Spleen (tissue), 13 donors: ENCODE measurements at places on chromosomes 5 and 9. TPM values are rescaled to one million over a fixed set of nuclear protein-coding genes. Genes with fewer than 3 reads are reported as not detected.
A peak's percentile ranks its signal among the peaks of the same experiment; 100 is the strongest.

The NOXA1 gene
- 3.2 TPM for polyA plus RNA-seq

The PLPP1 gene
- 34.1 TPM for polyA plus RNA-seq

DNA sequence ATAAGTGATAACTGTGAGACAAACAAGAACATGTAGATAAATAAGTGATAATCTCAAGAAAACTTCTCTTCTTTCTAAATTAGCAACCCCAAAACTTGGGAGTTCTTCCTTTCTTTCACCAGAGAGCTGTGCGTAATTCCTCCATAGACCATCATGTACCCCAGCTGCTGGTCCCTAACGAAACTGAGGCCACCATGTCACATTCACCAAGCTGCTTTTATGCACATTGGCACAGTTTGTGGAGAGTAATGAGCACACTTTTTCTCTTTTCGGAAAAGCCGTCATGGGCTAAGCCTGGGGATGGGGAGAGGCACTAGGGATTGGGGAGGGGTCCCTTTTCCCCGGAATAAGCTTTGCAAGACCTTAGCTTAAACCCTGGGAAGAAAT lies 561.4 kb downstream of the BNC2 start:
- DNase-seq: no peak
- peaks cover 9% of the 10 kb centered on the region for H3K27me3 ChIP-seq
- no peak overlapping the region for H3K27ac ChIP-seq
- H3K4me1 ChIP-seq: no peaks in the 10 kb centered on the region

GRCh38 chr9:113281356-113281755 lies 5.9 kb downstream of the PRPF4 start:
- no peak overlapping the region for H3K4me3 ChIP-seq
- no peaks in the 10 kb centered on the region for H3K27me3 ChIP-seq
- H3K4me1 ChIP-seq: peaks cover 26% of the 10 kb centered on the region
- no peak overlapping the region for H3K27ac ChIP-seq
- peaks cover 84% of the 10 kb centered on the region for H3K36me3 ChIP-seq
- no peak for DNase-seq

The LRSAM1 gene
- polyA plus RNA-seq: 32.1 TPM

The PCDHB12 gene
- polyA plus RNA-seq: 0.16 TPM

GRCh38 chr5:155540000-155540595 lies 526.5 kb downstream of the KIF4B start:
- no peak for DNase-seq
- H3K4me3 ChIP-seq: no peak overlapping the region
- no peaks in the 10 kb centered on the region for H3K27me3 ChIP-seq
- no peaks in the 10 kb centered on the region for H3K4me1 ChIP-seq
- H3K36me3 ChIP-seq: no peaks in the 10 kb centered on the region

- no peaks in the 10 kb centered on the region for H3K27me3 ChIP-seq
- H3K36me3 ChIP-seq: no peaks in the 10 kb centered on the region
- H3K4me1 ChIP-seq: no peaks in the 10 kb centered on the region
- DNase-seq: no peak
- no peak overlapping the region for H3K4me3 ChIP-seq
Observed at GRCh38 chr5:178772351-178772750, 41.9 kb upstream of the ZNF354A start.

The CDH9 gene
- not detected for polyA plus RNA-seq

DNA sequence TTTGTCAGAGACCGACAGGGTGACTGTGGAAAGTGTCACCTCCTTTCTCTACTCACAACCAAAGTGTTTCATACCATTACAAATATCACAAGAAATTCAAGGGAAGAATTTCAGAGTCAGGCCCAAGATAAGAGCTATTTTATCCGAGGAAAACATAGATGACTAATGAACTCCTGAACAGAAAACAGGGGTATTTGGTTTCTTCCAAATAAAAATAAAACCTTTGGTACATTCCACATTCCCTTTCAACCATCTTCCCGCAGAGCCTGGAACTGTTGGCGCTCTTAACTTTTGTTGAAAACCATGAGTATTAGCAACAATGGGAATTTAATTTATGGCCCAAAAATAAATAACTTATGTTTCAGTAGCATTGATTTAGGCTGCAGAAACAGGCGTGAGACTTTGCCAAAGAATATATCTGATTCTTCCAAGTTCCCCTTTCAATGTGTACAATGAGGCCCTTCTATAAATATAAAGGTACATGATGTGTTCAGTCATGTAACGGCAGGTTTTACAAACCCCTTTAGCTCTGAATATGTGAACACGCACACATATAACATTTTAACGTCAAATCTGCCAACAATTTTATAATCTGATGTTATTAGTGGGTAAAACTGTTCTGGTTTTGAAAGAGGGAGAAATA lies 69.5 kb downstream of the RETREG1 start:
- no peaks in the 10 kb centered on the region for H3K27me3 ChIP-seq
- no peaks in the 10 kb centered on the region for H3K36me3 ChIP-seq
- no peak for DNase-seq
- H3K4me3 ChIP-seq: no peak overlapping the region
- H3K27ac ChIP-seq: no peak overlapping the region

DNA sequence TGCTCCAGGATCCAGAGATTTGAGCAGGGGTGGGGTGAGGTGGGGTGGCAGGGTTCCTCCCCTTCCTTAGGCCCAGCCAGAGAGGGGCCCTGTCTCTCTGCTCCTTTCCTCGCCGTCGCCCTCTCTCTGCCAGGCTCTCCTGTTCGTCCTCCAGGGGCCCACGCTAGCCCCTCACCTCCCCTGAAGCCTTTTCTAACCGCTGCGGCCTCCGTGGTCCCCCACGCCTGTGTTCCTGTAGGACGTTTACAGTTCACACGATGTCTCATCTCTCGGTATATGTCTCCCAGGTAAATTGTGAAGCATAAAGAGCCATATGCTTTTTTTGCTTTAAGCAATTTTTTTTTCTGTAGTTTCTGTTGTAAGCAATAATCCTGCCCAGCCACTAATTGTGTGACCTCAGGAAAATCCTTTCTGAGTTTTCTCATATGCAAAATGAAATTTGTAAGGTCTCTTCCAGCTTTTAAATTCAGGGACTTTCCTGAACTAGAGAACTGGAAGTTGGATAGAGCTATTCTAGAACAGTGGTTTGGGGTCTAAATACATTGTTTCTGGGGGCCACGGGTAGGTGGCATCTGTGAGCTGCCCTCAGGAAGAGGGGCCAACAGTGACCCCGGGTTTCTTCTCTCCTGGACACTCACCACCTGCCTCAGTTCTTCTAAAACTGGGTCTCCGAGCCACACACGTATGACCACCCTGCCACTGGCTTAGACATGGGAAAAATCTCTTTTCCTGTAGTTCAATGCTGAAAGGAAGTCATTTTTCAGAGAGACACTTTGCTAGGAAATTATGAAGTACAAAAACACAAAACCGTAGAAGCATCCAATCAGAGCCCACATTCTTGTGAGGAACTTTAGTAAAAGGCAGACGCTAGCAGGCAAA lies 50.2 kb upstream of the ZNF366 start:
- no peak for DNase-seq
- no peaks in the 10 kb centered on the region for H3K36me3 ChIP-seq
- peaks cover 6% of the 10 kb centered on the region for H3K4me1 ChIP-seq
- no peaks in the 10 kb centered on the region for H3K27me3 ChIP-seq
- peak overlapping the region; percentile 24 for H3K4me3 ChIP-seq

The CCDC192 gene
- not detected for polyA plus RNA-seq

The PPP1R26 gene
- 4.5 TPM for polyA plus RNA-seq

GRCh38 chr5:149453618-149454415 lies 74.7 kb upstream of the IL17B start:
- DNase-seq: no peak
- H3K4me1 ChIP-seq: peaks cover 22% of the 10 kb centered on the region
- H3K27me3 ChIP-seq: no peaks in the 10 kb centered on the region
- H3K4me3 ChIP-seq: no peak overlapping the region
- H3K27ac ChIP-seq: peak overlapping the region; percentile 82
- no peaks in the 10 kb centered on the region for H3K36me3 ChIP-seq

The GRK6 gene
- polyA plus RNA-seq: 75.9 TPM

The PLAA gene
- 8.5 TPM for polyA plus RNA-seq

- no peaks in the 10 kb centered on the region for H3K36me3 ChIP-seq
- no peaks in the 10 kb centered on the region for H3K4me1 ChIP-seq
- no peak overlapping the region for H3K4me3 ChIP-seq
- DNase-seq: no peak
Observed at GRCh38 chr9:38311382-38312270, 80.9 kb upstream of the ALDH1B1 start.

The FOXD4L5 gene
- not detected for polyA plus RNA-seq

The KIF24 gene
- 0.32 TPM for polyA plus RNA-seq

The KIF20A gene
- 4.9 TPM for polyA plus RNA-seq

GRCh38 chr9:94167376-94167890 lies 83.2 kb downstream of the PTPDC1 start:
- H3K27ac ChIP-seq: peak overlapping the region; percentile 100
- peaks cover 62% of the 10 kb centered on the region for H3K4me1 ChIP-seq
- no peak for DNase-seq
- peak overlapping the region; percentile 91 for H3K4me3 ChIP-seq
- peaks cover 6% of the 10 kb centered on the region for H3K36me3 ChIP-seq
- H3K27me3 ChIP-seq: no peaks in the 10 kb centered on the region

The PKD2L2 gene
- polyA plus RNA-seq: not detected

The GFI1B gene
- polyA plus RNA-seq: 0.14 TPM

- H3K36me3 ChIP-seq: no peaks in the 10 kb centered on the region
- H3K27ac ChIP-seq: peak overlapping the region; percentile 22
- no peak for DNase-seq
- H3K4me1 ChIP-seq: no peaks in the 10 kb centered on the region
- no peak overlapping the region for H3K4me3 ChIP-seq
- no peaks in the 10 kb centered on the region for H3K27me3 ChIP-seq
Observed at GRCh38 chr5:173790177-173790719, 97.9 kb upstream of the CPEB4 start.

GRCh38 chr5:129199308-129199707 lies 104.8 kb downstream of the ISOC1 start:
- no peaks in the 10 kb centered on the region for H3K27me3 ChIP-seq
- H3K4me3 ChIP-seq: no peak overlapping the region
- DNase-seq: no peak

The HAVCR2 gene
- 11.5 TPM for polyA plus RNA-seq

DNA sequence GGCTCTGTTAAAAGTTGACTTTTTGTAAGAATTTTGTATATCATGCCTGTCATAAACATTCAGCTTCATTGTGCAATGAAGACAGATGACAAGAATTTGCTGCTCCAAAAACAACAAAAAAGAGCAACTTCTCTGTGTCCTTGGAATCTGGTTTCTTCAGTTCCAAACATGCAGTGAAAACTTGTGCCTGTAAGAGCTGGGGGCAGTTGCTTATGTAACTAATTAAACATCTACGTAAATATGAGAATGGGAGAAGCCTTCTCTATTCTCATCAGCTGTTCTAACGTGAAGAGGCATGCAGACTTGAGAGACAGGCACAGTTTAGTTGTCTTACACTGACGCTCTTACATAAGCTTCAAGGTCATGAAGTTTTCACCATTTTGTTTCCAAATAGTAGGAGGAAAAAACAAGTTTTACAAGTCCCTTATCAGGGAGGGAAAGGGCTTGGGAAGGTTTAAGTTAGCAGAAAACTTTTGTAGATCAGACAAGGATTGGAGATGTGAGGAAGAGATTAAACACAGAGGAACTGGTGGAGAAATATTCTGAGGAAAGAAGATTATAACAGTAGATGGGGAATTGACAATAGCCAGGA lies 170.4 kb downstream of the RFK start:
- H3K36me3 ChIP-seq: no peaks in the 10 kb centered on the region
- H3K27me3 ChIP-seq: no peaks in the 10 kb centered on the region
- no peak overlapping the region for H3K4me3 ChIP-seq
- no peak overlapping the region for H3K27ac ChIP-seq

DNA sequence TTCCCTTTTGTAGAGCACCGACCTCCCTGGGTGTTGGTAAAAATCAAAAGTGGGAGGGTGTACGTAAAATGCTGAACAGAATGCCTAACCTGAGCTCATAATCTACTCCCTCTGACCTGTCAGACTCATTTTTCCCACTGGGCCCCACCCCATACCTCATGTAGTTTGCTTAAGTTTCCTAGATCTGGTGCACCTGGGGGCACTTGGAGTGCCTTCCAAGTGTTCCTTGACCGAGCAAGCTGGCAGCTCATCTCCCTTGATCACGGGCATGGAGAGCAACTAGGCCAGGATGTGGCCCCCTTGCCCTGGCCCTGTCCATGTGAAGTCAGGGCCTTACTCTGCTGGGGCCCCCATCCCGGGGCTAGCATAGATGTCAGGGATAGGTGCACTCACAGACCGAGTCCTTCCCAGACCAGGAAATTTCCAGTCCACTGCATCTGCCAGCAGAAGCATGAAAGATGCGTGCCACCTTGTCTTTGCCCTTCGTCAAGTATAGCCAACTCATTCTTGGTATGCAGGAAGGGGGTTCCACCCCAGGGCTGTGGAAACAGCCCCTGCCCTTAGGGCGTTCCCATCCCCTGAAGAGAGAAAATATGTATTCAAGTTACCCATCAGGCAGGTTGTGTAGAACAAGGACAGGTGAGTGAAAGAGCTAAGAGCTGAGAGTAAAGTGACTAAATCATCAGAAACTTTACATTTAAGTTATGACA lies 41.9 kb downstream of the SLC22A5 start:
- H3K27ac ChIP-seq: peak overlapping the region; percentile 99
- H3K36me3 ChIP-seq: no peaks in the 10 kb centered on the region
- H3K4me1 ChIP-seq: peaks cover 85% of the 10 kb centered on the region
- no peaks in the 10 kb centered on the region for H3K27me3 ChIP-seq
- H3K4me3 ChIP-seq: peak overlapping the region; percentile 58

- peaks cover 13% of the 10 kb centered on the region for H3K4me1 ChIP-seq
- no peaks in the 10 kb centered on the region for H3K27me3 ChIP-seq
- DNase-seq: no peak
Observed at GRCh38 chr5:178430186-178431062, 159.8 kb downstream of the COL23A1 start.

DNA sequence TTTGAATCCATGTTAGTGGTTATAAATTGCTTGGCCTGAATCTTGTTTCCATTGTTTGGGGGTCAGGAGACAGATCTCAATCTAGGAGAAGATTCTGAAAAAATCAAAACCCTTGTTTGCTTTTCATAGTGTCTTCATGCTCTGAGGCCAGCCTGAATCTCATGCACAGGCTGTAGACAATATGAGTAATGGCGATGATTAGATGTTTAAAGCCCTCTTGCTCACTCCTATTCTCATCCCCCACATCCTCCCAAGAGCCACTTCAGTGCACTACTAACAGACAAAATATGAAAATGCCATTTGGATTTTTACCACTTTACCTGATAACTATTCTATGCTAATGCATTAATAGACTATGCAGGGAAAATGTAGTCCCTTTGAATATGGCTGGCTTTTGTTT lies 129.4 kb downstream of the NUDT12 start:
- DNase-seq: no peak
- H3K4me3 ChIP-seq: no peak overlapping the region
- no peaks in the 10 kb centered on the region for H3K27me3 ChIP-seq
- no peak overlapping the region for H3K27ac ChIP-seq
- H3K4me1 ChIP-seq: no peaks in the 10 kb centered on the region

GRCh38 chr9:99694393-99694792 lies 127.3 kb upstream of the NR4A3 start:
- H3K4me1 ChIP-seq: no peaks in the 10 kb centered on the region
- DNase-seq: no peak
- no peak overlapping the region for H3K4me3 ChIP-seq
- no peaks in the 10 kb centered on the region for H3K36me3 ChIP-seq

DNA sequence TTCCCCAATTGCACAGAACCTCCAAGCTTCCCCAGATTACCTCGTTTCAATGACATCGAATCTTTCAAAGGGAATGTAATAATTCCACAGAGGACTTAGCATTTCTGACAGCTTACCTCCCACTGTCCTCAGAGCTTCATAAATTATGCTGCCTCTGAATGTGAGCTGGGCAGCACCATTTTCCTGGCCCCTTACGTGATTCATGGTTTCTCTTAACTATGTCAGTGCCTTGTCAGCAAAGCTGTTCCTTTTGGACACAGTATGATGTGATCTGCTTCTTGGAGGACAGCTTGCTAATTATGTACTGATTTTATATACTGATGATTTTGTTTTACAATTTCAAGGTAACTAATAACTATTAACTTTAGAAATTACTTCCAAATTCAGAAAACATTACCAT lies 27.7 kb upstream of the SSBP2 start:
- H3K36me3 ChIP-seq: no peaks in the 10 kb centered on the region
- H3K4me1 ChIP-seq: peaks cover 9% of the 10 kb centered on the region
- peak overlapping the region; percentile 87 for H3K27ac ChIP-seq
- H3K27me3 ChIP-seq: no peaks in the 10 kb centered on the region
- peak overlapping the region; percentile 15 for H3K4me3 ChIP-seq
- no peak for DNase-seq
